ENCODE measurements at places on chromosomes 2 and 18. TPM values are rescaled to one million over a fixed set of nuclear protein-coding genes. Genes with fewer than 3 reads are reported as not detected.

- DNase-seq, result no peak
Observed at GRCh38 chr18:35789543-35789942, 182.9 kb upstream of the RMP24 start.

GRHL1 gene
- total RNA-seq, result 11.7 TPM

TYW5 gene
- total RNA-seq, result 12.5 TPM

DNA sequence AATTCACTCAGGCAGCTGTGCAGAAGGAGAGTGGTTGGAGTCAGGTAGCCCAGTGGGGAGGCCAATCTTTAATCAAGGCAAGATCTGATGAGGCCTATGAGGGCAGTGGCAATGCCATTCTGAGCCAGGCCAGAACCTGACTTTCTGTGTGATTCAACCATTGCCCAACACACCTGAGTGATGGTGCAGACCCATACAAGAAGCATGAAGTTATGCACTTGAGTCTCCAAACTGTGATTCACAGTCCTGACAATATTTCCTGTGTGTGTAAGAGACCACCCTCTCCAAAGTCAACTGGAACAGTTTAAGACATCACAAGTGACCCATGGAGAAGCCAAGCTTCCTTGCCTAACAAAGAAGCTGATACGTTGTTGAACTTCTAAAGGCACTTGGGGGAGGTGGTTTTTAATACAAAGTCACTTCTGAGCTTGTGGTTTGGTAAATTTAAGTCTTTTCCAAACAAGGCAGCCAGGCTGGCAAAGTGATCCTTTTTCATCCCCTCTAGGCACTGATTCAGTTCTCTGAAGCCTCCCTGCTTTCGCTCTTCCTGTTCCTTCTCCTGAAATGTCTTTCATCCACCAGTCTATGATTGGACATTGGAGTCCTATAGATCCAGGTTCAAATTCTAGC, 49.0 kb downstream of the VSNL1 start:
- DNase-seq, result no peak

LDLRAD4 gene
- 0.50 TPM for total RNA-seq

DNA sequence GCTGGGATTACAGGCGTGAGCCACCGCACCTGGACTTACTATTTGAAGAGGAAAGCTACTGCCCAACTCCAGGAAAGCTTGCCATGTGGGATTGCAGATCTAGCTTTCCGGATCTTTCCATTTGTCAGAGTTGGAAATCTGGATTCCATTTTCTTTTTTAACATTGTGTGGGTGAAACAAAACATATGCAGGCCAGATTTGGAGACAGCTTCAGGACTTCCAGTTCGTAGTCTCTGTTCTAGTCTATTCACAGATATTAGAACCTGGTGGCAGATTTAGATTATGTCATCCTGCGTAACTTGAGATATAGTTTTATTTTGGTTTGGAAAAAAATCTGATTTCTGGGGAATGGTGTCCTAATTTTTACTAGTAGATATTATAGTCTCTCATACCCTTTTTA, 70.5 kb downstream of the ZNF236 start:
- no peak for DNase-seq

GRCh38 chr2:55052129-55053061, 2.1 kb upstream of the RTN4 start:
- no peak for DNase-seq

DNA sequence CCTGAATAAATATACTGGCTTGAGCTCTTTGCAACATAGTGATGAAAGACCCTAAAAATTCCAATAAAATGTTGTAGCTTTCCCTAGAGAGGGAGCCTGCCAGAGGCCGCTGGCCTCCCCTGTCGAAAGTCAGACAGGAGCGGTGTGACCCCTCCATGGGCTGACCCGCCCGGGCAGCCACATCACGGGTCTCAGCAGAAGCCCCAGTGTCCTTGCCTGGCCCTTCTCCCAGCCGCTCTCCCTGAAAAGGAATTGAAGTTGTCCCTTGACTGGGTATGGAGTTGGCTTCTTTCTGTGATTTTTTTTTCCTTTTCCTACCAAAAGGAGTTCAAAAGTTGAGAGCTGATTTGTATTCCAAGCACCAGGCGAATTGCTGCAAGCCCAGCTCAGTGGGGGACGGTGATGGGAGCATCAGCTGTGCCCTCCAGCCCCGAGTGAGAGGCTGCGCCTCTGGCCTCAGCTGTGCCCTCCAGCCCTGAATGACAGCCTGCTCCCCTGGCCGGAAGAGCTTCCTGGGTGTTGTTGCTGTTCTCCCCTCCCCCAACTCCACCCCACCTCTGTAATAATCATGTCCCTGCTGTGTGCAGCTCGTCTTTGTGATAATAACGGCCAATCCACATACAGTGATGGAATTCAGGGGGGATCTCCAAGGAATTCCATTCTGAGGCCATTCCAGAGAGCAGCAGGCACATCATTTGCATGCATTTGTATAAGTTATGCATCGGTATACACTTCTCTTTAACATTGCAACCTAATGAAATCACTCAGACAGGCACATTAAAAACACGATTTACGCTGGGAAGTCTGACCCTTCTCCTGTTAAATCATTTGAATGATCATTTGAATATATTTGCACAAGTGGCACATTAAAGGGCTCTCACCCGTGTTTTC, 501.0 kb downstream of the EIPR1 start:
- no peak for DNase-seq

GRCh38 chr2:6025391-6025790, 333.2 kb downstream of the SOX11 start:
- no peak for DNase-seq

- DNase-seq, result no peak
Observed at GRCh38 chr2:174593574-174594203, 3.9 kb downstream of the WIPF1 start.

DNA sequence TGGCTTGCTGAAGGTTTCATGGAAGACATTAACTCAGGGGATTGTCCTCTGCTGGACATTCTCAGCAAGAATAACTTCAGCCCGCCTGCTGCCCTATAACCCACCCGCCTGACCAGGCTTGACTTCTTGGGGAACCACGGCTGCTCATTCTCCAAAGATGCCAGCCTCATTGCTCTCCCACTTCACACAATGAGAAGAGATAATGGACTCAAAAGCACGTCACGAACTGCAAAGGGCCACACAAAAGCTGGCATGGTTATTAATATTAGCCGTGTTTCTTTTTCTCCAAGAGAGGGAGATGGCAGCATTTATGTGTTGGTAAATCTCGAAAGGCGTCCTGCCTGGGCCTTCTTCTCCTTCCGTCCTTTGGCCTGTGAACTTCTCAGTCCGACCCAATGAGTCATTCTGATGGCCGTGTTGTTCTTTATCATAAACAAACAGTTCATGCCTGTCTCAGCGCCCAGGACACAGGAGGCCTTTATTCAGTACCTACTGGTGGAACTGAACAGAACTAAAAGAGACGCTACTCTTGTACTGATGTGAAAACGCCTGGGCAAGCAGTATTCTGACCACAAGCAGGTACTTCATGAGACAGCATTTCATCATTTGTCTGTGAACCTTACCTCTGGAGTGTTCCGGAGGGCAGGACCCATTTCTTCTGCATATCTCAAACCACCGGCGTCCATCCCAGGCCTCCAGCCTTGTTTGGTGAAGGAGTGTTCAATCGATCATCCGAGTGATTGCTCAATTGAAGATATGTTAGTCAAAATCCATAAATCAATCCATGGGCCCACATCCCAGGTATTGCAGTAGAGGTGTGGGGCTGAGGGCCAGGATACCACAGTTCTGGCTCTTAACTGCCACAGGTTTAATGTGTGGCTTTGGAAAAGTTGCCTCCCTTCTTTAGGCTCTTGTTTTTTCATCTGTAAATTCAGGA, 25.1 kb upstream of the KLHL29 start:
- DNase-seq, result no peak

GRCh38 chr2:16012626-16013358, 72.4 kb downstream of the MYCN start:
- peak; percentile 80 for DNase-seq

TP53I3 gene
- total RNA-seq, result 13.9 TPM

OLA1 gene
- 102 TPM for total RNA-seq

- no peak for DNase-seq
Observed at GRCh38 chr2:178512484-178512883, 32.2 kb downstream of the PLEKHA3 start.

LIMS3 gene
- not detected for total RNA-seq

- no peak for DNase-seq
Observed at GRCh38 chr2:235661167-235661937, 167.5 kb downstream of the AGAP1 start.

DNA sequence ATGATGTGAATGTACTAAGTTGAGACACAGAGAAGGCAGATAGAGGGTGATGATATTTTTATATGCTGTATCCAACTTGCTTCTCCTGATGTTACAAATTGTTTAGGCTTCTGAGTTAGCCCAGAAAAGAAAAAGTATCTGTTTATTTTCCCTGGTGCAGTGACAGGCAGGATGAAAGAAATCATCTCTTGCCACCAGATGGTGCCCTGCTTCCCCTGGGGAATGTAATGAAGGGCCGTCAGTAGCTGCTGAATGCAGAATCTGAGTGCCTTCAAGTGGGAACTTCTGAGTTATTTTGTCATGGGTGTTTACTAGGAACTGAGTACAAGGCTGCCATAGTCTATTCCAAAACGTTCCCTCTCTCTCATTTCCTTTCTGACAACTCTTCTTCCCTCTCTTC, 525.6 kb downstream of the MBD2 start:
- peak; percentile 30 for DNase-seq

DNA sequence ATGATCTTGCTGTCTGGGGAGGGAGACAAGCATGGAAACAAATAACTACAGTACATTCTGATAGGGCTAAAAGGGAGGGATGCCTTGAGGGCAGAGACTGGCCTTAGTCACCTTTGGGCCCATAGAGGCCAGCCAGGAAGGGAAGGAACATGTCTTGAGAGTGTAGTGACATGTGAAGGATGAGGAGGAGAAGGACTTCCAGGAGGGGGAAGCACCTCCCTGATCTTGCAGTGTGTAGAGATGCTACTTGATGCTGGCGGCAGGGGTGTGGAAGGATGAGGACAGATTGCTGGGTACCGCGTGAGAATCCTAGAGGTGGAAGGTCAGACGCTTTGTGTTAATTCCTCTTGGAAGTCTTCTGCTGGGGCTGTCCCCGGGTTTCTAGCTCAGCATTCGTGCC, 13.1 kb downstream of the TET3 start:
- DNase-seq, result no peak

IL1R1 gene
- total RNA-seq, result 8.7 TPM

- DNase-seq, result no peak
Observed at GRCh38 chr2:109631741-109632140, 17.6 kb downstream of the SOWAHC start.

- no peak for DNase-seq
Observed at GRCh38 chr2:98461498-98462049, 16.9 kb downstream of the INPP4A start.

UPP2 gene
- total RNA-seq, result not detected

DNA sequence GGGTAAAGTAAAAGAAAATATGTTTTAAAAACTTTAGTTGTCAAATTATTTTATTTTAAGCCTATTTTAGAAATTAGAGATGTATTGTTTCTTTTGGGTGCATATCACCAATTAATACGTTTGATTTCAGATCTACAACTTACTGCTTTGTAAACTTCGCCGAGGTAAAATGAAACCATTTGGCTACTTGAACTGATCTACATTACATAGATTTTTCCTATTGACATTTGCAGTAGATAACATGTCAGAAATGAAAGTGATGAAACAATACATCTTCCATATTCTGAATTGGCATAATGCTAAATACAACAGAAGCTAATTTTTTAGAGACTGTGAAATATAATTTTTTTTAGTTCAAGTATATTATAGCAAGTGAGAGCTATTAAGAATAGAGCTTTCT, 39.5 kb downstream of the GLS start:
- DNase-seq, result no peak

DNA sequence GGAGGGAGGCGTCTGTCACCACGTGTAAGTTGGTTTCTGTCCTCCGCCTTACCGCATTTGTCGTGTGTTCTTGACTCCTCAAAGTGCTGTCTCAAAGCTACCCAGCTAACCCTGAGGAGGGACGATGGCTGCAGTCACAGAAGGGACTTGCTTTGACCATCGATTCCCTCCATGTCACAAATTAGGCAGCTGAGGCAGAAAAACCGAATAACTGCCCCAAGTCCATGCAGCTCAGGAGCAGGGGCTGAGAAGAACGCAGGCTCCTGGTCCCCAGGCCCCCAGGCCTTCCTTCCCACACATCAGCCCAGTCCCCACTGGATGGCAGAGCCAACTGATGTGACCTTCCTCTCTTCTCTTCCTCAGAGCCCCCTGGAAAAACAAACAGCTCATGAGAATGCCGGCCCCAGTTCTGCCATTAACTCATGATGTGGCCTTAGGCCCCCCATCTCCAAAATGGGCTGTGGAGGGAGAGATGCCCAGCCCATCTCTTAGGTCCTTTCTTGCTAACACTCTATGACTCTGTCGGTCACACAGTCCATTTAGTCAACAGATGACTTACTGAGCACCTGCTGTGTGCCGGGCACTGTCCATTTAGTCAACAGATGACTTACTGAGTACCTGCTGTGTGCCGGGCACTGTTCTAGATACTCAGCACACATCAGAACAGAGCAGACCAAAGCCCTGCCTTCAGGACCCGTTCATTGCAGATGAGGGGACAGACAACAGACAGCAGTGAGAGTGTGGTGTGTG, 19.6 kb downstream of the MTERF4 start:
- no peak for DNase-seq

DNA sequence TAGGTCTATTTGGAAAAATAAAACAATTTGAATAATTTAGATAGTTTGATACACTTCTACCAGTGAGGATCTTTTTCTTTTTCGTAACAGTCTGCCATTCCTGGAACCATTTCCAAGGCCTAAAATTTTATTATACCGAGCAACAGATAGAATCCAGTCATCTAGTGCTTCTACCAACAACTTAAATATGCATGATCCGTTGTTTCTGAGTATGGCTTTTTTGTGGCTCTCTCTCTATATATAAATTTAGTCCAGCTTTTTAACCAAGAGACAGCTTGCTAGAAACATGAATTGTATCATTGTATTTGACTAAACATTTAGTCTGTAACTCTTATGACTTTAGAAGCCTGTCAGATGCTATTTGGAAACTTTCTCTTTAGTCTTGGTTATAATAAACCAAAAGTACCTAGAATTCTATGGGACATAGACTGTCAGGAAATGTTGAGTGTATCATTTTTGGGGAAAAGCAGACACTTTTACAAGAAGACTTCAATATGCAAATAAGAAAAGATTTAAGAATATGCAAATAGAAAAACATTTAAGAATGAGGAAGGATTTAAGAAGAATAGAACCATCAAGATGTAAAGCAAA, 161.4 kb downstream of the ZEB2 start:
- DNase-seq, result no peak

DNA sequence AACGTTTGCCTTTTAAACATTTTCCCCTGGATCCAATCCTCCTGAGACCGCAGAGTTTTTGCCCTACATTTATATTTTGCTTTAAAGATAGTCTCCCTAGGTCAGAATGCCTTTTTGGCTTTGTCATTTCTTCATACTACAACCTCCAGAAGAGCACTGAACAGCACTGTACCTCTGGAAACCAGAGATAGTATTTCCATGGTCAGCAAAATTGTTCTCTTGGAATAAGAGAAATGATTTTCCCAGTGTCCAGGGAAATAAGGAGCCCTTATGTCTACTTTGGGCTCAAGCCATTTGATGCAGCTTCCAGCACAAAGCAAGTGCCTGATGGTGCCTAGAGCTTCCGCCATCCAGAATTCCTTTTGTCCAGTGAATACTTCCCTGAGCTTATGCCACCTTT, 75.5 kb upstream of the SP5 start:
- DNase-seq, result no peak

ANKAR gene
- 2.1 TPM for total RNA-seq
